ENCODE measurements at places on chromosomes 4 and X.

- DNase-seq: no peak
Observed at GRCh38 chrX:94830717-94831116, 1156.7 kb downstream of the FAM133A start.

DNA sequence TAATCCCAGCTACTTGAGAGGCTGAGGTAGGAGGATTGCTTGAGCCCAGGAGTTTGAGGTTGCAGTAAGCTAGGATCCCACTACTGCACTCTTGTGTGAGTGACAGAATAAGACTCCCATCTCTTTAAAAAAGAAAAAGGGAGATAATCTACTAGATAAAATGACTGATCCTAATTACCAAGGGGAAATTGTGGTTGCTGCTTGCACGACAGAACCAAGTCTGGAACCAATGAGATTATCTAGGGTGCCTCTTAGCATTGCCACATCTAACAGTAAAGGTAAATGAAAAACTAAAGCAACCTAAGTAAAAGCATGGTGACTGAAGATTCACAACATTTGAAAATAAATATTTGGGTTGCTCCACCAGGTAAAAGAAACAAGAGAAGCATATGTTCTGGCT is 185.1 kb downstream of the PDHA2 start:
- DNase-seq: no peak

GRCh38 chr4:135508006-135508714 is 1306.6 kb upstream of the PABPC4L start:
- no peak for DNase-seq

- DNase-seq: no peak
Observed at GRCh38 chr4:15237648-15238230, 190.1 kb upstream of the C1QTNF7 start.

All from renal cortex interstitium (tissue), 15 donors.